ENCODE measurements at places on chromosomes 12 and 14.

DNA sequence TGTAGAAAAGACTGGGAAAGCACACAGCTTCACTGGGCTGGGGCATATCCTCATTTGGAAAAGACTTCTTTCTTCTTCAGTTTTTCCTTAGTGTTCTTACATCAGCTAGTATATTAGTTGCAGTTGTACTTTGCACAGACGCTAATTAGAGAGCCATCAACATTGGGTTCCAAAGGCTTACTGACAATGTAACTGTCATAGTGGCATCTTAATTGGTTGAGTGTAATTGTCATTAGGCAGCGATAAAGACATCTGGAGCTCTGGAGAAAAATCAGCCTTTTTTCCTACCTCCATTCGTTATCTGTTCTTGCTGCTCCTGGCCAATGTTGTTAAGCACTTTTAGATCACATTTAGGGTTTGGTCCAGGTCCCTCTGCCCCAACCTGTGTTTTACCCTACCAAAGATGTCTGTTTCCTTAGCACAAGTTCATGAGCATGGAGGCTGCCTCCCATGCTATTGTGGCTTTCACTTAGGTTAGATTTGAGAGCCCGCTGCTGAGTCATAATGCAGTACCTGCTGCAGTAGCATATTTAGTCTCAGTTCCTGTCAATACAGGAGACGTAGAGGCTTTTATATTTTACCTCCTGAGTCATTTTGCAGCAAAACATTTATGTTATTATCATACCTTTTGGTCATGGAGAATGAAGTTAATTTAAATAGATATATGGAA lies 49.2 kb downstream of the FBXW8 start:
- peak; percentile 6 for DNase-seq

GRCh38 chr14:36757734-36758601 lies 96.3 kb downstream of the PAX9 start:
- DNase-seq: no peak

DNA sequence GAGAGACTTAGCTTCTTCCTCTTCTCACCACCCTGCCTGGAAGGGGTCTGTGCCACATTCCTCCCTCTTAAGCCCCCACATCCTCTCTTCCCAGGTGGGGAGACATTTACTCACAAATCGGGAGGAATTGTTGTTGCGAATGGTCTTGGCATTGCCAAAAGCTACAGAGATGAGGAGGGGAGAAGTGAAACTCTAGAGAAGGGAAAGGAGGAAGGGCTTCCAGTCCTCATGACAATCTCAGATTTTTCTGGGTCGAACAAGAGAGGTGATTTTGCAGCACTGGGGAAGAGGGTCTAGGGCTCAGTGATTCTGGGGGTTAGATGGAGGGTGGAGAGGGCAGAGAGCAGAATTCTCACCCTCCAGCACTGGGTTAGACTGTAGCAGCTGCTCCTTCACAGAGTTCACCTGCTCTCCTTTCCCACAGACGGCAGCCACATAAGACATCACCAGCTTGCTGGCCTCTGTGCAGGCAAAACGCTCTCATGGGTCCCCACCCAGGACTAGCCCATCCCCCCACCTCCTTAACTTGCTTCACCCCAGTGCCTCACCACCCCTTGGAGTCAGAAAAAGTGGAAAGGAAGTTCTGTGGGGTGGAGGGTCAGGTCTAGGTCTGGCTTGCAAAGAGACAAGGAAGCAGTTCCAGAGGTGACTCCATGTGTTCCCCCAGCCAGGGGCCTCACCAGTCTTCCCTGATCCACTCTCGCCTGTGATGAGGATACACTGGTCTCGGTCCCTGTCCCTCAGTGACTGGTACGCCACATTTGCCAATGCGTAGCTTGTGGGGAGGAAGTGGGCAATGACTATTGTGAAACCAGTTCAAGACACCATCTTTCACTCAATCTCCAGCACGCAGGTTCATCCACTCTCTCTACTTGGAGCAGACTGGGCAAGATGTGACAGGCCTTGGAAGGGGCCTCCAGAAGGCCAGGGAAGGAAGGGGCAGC lies 2.7 kb downstream of the MYO1A start:
- peak; percentile 44 for DNase-seq

GRCh38 chr14:61602003-61602732 lies 93.1 kb upstream of the HIF1A start:
- DNase-seq: no peak

DNA sequence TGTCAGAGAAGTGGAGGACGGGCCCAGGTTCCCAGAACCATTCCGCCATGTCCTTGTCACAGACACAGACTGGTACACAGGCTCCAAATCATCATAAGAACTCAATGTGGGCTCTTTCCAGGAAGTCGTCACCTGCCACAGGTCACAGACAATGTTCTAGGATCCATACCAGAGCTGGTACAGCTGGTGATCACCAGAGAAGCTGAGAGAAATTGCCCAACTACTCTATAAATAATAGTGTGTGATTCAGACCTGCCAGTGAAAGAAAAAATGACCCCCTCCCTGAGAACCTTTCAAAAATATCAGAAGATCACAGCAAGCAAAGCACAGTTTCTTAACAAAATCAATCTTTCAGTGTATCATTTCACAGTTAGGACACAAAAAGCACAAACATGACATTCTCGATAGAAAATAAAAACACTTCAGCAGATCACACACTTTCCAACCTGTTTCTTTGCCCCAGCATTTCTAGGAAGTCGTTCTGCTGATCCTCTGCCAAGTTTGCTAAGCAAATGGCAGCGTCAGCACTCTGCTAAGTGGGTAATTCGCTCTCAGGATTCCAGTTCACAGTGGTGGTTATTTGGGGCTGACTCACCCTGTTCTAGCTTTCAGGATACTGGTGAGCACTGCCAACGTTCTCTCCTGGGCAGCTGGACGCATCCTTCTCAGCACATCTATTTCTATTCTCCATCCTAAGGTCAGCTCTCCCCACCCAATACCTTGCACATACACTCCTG lies 223.3 kb upstream of the SFSWAP start:
- no peak for DNase-seq

GRCh38 chr14:68250927-68251768 lies 431.6 kb downstream of the RAD51B start:
- no peak for DNase-seq

DNA sequence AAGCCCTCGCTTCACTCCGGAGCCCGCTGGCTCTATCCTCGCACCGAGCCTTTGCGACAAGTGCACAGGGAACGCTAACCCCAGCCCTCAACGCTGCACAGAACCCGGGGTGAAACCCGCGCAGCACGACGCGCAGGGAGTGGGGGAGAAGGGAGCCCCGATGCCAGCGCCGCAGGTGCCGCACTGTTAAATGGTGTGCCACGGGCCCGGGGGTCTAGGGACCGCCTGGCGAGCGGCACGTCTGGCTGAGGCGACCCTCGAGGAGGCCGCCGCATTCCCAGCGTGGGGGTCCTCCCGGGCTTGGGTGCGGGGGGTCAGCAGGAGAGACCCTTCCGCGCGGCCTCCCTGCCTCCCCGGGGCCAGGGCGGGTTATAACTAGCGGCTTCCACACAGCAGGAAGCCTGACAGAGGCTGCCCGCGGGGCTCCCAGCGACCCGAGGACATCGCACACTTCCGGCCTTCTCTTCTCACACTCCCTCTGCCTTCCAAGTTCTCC lies 23.8 kb upstream of the LRTM2 start:
- no peak for DNase-seq

GRCh38 chr14:94298130-94298529 lies 5.1 kb upstream of the SERPINA10 start:
- no peak for DNase-seq

GRCh38 chr14:90053044-90053443 lies 8.8 kb upstream of the KCNK13 start:
- no peak for DNase-seq

GRCh38 chr14:26794731-26795130 lies 196.9 kb upstream of the NOVA1 start:
- no peak for DNase-seq

DNA sequence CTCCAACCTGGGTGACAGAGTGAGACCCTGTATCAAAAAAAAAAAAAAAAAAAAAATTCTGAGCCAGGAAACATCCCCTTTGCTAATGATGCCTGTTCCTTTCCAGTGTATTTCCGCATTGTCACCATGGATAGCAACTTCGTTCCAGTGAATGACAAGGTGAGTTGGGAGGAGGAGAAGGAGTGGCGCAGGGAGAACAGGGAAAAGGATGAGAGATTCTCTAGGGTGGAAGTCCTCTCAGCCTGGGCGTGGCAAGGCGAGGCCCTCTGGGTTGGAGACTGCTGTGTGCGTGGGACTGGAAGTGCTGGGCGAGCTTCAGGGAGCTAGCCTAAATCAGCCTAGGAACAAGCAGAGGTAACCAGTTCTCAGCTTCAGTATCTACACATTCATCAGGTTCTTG lies 7.2 kb downstream of the A2ML1 start:
- no peak for DNase-seq

GRCh38 chr14:38964630-38965029 lies 138.4 kb downstream of the SEC23A start:
- DNase-seq: no peak

DNA sequence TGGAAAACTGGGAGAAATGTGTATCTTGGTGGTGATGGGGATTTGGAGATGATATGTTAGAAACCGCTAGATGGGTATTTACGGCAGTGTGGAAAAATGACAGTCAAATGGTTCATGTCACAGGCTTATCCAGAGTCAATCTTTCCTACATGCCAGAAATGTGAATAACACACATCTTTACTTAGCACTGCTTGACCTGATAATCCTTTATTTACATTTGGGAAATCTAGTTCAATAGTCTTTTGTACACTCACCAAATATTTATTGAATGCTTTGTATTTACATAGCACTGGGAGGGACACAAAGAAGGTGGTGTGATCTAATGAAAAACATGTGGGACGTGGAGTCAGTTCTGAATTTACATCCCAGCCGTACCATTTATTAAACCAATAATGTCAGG lies 208.2 kb downstream of the DIO2 start:
- DNase-seq: no peak

- DNase-seq: no peak
These were observed 45.7 kb downstream of the TAOK3 start for GRCh38 chr12:118326991-118327390.

DNA sequence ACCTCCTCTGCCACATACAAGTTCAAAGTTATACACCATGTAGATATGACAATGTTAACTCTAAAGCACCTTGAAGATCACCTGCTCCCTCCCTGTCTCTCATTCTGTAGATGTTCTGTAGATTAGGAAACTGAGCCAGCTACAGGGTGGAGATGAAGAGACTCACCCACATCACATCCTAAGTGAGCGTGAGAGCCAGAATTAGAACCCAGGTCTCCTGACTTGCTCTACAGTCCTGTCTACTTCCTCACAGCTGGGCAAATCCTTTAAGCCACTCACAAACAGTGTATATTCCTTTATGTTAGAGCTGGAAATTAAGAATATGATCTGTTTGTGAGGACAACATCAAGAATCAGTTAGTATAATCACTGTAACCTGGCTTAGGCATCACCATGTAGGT lies 1.8 kb downstream of the APPL2 start:
- DNase-seq: no peak

- DNase-seq: no peak
These were observed 148.6 kb downstream of the CALM1 start for GRCh38 chr14:90545382-90545781.

GRCh38 chr14:75427482-75428229 lies at the start of gene JDP2:
TSS of gene JDP2 (plus strand) at chr14:75428022. CDS start at chr14:75437921, 9,899 bp downstream.
- no peak for DNase-seq

DNA sequence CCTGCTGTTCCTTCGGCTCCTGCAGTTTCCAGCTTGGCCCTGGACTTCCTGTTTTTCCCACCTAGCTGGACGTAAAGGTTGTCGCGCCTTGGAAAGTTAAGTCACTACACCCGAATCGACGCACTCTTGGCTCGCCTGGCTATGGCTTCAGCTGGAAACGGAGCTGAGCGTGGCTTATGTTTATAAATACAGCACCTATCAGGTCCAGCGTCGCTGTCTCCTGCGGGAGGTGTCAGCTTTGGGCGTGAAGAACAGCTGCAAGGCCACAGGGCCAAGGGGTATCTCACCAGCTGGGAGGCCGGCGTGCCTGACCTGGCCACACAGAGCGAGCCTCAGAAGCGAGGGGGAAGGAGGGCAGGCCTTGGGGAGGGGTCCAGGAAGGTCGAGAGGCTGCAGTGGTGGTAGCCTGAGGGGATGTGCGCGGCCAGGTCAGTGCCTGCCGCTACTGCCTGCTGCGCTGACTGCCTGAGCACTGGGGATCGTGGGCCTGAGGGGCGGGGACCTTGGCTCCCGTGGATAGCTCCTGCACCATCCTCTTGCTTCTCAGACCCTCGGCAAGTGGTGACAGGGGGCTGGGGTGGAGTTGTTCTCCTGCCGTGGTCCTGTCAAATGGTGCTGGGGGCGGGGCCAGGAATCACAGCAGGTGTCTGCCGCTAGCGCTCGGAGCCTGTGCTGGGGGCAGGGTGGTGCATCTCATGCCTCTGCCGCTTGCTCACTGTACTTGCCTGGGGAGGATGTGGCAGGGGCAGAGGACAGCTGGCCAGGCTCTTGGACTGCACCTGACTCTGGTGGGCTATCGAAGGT lies 12.5 kb downstream of the PACS2 start:
- no peak for DNase-seq

DNA sequence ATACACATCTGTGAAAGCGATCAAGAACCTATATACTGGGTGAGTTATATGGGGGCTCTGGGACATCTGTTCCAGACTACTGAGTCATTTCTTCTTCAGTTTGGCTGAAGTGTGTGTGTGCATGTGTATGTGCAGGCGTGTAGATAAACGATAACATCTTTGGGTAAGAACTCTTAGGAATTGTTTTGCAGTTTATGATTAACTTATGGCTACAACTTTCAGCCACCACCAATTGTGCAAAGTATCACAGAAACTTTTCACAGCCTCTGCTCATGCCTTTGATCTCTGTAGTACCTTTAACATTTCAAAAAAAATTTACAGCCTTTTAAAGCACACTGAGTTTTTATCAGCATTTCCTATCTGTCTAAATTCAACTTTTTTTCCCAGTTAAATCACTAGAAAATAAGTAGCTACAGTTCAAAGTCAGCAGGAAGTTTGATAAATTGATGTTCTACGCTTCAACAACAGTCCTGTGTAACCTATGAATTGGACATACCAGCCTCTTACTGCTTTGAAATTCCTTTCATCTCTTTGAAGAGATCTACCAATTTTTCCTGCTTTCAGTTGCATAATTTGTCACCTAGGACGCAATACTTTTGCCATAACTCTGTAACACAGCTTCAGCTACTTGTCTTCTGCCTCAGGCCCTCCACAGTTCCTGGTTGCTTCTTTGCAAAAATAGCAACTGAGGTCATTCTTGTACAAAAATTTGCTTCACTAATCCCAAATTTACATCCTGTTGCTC lies 43.0 kb downstream of the PPM1H start:
- no peak for DNase-seq
